ENCODE measurements at places on chromosomes 3 and 15.
A peak's percentile ranks its signal among the peaks of the same experiment; 100 is the strongest.

DNA sequence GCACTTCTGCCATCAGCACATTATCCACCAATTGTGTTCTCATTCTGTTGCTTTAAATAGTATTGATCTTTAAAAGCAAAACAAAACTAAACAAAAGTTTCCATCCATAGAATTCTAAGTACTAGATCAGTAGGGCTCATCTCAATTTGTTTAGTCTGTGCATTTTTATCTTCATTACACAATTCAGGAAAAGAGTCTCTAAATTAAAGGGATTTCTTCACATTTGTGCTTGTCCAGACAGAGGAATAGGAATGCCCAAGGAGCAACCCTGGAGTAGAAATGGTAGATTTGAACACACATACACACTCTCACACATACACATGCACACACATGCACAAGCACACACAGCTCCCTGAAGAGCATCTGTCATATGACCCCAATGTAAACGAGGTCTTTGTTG is 21.4 kb downstream of the LMCD1 start:
- no peak for DNase-seq

- DNase-seq: peak; percentile 49
Observed at GRCh38 chr3:38507120-38507519, 11.0 kb downstream of the EXOG start.

- DNase-seq: peak; percentile 50
Observed at GRCh38 chr3:16311960-16312451, 47.0 kb downstream of the OXNAD1 start.

DNA sequence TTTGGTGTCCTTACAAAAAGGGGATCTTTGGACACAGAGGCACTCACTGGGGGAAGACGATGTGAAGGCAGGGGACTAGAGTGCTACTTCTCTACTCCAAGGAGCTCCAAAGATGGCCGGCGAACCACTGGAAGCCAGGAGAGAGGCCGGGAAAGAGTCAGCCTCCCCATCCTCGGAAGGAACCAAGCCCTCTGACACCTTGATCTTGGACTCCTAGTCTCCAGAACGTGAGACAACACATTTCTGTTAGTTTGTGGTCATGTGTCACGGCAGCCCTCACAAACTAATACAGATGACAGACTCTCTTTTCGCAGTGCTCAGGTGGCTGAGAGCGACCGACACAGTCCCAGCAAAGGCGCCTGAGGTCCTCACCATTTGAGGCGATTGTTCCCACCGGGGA is 24.4 kb upstream of the ATP2B2 start:
- no peak for DNase-seq

- DNase-seq: no peak
Observed at GRCh38 chr3:115698851-115699591, 75.7 kb downstream of the GAP43 start.

GRCh38 chr3:98584547-98584946 is 8.9 kb downstream of the CPOX start:
- no peak for DNase-seq

- no peak for DNase-seq
Observed at GRCh38 chr15:70523616-70524015, 239.7 kb downstream of the UACA start.

GRCh38 chr15:80199869-80200268 is 47.1 kb downstream of the FAH start:
- DNase-seq: no peak

- no peak for DNase-seq
Observed at GRCh38 chr15:62241135-62241770, 76.2 kb upstream of the C2CD4B start.

- DNase-seq: no peak
Observed at GRCh38 chr3:75001330-75001729, 386.9 kb upstream of the CNTN3 start.

- DNase-seq: no peak
Observed at GRCh38 chr15:78212546-78213424, 21.6 kb downstream of the ACSBG1 start.

DNA sequence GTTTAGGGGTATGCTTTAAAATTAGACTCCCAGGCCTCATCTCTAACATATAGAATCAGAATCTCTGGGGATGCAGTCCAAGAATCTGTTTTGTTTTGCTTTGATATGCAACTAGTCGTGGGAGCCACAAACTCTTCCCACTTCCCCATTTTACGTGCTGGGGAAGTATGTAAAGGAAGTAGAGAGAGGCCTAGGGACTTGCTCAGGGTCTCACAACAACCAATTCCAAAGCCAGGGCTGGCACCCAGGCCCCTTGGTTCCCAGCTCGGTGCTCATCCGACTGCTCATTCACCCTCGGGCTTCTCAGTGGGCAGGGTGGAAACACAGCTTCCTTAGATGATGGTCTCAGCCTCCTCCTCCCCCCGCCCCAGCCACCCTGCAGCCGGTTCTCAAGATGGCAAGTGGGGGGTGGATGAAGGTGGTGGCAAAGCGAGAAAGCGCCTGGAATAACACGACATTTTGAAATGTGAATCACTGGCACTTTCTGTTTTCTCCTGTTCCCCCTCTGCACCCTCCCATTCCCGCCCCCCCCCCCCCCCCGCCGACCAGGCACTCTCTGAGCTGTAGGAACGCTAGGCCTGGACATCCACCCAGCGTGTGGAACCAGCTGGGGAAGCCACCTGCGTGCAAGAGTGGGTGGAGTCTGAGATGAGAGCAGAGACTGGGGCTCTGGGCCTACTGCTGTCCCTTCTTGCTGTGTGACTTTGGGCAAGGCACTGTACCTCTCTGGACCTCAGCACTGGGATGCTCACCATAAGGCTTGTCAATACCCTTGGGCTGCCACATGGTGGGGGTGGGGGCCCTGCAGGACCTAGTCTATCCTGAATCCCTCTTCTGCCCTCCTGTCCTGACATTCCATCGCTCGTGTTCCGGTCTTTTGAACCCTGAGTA is 214.5 kb downstream of the RPLP1 start:
- DNase-seq: peak; percentile 61

DNA sequence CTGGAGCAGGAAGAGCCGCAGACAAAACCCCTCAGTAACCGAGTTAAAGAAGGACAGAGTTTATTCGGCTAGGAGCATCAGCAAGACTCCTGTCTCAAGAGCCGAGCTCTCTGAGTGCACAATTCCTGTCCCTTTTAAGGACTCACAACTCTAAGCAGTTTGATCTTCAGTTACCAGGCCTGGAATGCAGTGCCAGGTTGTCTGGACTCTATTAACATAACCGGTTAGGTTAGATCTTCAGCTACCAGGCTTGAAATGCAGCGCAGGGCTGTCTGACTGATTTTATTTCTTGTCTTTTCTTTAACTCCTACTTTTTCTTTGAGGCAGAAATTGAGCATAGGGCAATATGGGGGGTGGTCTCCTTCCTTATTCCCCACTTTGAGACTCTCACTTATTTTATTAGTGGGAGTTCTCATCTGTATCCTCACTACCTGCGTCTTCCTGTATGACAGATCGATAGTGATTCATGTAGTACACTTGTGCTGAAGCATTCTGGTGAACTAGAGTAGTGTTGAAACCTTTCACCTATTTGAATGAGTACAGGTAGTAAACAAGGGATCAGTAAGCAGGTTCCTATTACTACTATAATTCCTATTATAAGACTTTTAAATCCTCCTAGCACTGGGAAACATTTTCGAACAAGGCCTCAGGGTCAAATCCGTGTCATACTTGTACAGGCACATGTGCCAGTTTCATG is 325.0 kb downstream of the CGGBP1 start:
- no peak for DNase-seq

- no peak for DNase-seq
Observed at GRCh38 chr15:91630090-91630489, 223.4 kb upstream of the SLCO3A1 start.

- DNase-seq: no peak
Observed at GRCh38 chr3:15102256-15102655, 3.3 kb upstream of the RBSN start.

DNA sequence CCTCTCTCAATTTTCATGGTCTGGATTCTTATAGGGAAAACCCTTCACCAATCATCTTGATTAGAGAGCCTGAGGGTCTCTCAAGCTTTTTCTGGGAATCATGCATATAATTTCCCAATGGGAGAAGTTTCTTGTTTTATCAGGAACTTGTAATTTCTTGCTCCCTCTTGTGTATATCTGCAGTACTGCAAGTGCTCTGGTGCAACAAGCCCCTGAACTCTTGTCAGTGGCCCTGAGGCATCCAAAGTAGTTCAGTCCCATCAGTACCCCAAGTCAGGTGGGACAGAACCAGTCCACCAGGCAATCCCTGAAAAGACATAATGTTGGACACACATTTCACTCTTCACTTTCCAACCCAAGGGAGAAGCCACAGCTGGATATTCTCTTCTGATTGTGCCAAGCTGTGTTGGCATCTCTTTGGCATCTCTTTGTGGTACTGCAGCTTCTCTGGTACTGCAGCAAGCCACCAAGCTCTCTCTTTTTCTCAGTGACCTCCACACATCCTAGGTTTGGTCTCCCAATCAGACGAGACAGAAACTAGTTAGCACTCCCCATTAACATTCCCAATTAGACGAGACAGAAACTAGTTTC is 214.5 kb downstream of the ZIC4 start:
- peak; percentile 1 for DNase-seq

- no peak for DNase-seq
Observed at GRCh38 chr3:10498271-10498670, 7.1 kb downstream of the ATP2B2 start.

DNA sequence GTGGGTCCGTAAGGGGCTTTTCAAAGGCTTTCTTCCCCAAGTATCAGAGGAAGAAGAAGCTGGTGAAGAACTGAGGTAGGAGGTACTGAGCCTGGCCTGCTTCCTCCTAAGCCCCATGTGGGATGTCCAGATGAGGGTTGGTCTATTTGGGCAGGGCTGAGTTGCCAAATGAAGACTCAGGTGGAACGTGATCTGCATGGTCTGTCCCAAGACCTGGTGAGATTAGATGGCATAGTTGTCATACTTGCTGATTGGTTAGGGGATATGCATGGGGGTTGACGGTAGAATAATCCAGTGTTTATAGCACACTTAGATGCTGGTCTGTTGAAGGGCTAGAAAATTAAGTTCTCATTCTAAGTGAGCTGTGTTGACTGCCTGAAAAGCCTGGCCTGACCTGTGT is 36.3 kb upstream of the BSN start:
- no peak for DNase-seq

GRCh38 chr3:145739926-145740325 is 421.1 kb downstream of the PLOD2 start:
- no peak for DNase-seq

- DNase-seq: no peak
Observed at GRCh38 chr3:149299938-149300801, 33.3 kb downstream of the TM4SF18 start.

DNA sequence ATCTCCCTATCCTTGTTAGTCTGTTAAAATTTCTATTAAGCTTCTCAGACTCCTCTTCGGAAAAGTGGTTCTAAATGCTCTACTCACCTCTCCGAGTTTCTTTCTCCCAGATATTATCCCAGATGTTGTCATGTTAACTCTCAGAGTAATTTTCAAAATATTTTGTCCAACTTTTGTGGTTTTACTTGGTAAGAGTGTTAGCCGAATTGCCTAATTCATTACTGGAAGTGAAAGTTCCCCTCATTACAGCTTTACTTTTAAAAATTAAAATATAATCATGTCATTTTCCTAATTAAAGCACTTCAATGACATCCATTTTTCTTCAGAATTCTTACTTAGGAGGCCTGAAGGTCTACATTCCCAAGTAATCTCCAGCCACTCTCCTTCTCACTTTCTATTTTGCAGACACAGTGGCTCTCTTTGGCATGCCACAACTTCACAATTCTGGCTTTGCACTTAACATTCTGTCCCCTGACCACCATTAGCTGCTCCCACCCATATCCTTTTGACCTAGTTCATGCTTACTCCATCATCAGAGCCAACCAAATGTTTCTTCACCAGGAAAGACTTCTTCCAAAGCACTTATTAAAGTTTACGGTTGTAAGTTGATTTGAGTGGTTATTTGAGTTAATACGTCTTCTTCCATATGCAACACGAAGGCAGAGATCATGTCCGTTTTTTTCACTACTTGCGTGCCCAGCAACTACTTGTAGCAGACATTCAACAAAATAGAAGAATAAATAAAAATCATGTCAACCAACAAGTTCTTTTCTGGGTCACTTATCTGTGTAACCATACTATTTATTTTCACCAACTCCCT is 10.2 kb upstream of the TIPARP start:
- no peak for DNase-seq

DNA sequence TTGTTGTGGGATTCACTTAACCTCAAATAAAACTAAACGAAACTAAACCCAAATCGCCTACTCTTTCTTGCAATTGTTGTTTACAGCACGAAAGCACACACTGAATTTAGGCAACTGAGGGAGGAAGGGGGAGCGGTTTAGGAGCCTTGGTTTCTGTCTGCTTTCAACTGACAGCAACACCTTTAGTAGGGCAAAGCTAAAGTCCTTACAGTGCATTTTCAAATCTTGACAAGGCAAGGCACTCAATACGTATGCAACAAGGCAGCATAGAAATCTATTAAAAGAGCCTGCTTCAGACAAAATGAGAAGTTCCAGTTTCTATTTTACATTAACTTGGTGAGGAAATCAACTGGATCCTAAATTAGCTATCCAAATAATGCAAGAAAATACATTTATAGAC is 174.6 kb downstream of the CHST2 start:
- peak; percentile 24 for DNase-seq

DNA sequence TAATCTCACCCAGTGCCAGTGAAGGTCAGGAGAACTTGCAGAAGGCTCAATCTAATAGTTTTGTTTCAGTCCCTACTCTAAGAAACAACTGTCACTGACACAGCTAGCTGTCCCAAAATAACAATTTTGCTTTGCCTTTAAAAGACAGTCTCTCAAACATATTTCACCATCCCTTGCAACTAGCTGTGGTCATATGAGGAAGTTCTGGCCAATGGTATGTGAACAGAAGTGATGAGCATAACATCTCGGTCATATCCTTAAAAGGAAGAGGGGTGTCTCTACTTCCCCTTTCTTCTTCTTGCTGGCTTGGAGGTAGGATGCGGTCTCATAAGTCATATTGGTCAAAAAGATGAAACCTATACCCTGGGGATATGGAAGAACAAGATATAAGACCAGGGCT is 198.1 kb downstream of the NEK10 start:
- DNase-seq: peak; percentile 7

DNA sequence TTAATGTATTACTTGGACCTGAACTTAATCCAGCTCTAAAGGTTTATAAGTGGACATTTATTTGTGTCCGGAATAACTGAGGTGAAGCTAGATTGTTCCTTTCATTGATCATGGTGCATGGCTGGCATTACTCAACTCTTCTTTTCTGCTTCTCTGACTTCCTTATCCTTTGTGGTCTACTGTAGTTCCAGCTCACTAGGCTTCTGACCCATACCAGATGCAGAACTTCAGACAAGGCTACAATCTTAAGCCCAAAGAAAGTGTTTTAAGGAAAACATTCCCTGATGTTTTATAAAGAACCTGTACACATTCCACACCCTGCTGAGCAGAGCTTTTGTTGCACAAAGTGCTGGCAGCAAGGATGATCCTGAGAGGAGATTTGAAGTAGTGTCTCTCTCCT is 250.8 kb upstream of the TGFBR2 start:
- DNase-seq: no peak

- no peak for DNase-seq
Observed at GRCh38 chr3:72287956-72288355, 503.0 kb upstream of the PROK2 start.

GRCh38 chr3:65875393-65876027 is 163.2 kb downstream of the MAGI1 start:
- DNase-seq: no peak

Data from GM20000 (cell line).